ENCODE measurements at places on chromosomes 7 and 10. TPM values are rescaled to one million over a fixed set of nuclear protein-coding genes. Genes with fewer than 3 reads are reported as not detected.

Gene WNT8B
- total RNA-seq: not detected

Gene PIP
- total RNA-seq: not detected

Gene HTR7
- not detected for total RNA-seq

Gene TDRD1
- total RNA-seq: 0.13 TPM

Gene PLXDC2
- total RNA-seq: 0.38 TPM

Gene IGF2BP3
- total RNA-seq: 0.04 TPM

Gene MKRN1
- 67.5 TPM for total RNA-seq

Gene NKX1-2
- total RNA-seq: not detected

GRCh38 chr7:138632826-138633602 is 68.1 kb downstream of the SVOPL start:
- H3K27ac ChIP-seq: no peak overlapping the region
- H3K4me3 ChIP-seq: no peak overlapping the region
- H3K4me1 ChIP-seq: no peaks in the 10 kb centered on the region
- no peak for DNase-seq
- no peaks in the 10 kb centered on the region for H3K36me3 ChIP-seq

DNA sequence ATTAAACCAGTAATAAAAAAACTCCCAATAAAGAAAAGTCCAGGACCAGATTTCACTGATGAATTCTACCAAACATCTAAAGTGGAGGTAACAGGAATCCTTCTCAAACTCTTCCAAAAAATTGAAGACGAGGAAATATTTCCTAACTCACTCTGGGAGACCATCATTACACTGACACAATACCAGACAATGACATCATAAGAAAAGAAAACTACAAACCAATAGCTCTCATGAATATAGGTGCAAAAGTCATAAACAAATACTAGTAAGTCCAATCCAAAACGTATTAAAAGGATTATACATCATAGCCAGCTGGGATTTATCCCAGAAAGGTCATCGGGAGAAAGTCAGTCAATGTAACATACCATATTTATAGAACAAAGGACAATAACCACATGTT is 94.0 kb upstream of the RAB18 start:
- no peak overlapping the region for H3K27ac ChIP-seq
- H3K4me1 ChIP-seq: no peaks in the 10 kb centered on the region
- no peaks in the 10 kb centered on the region for H3K36me3 ChIP-seq
- H3K4me3 ChIP-seq: no peak overlapping the region
- H3K27me3 ChIP-seq: no peaks in the 10 kb centered on the region

- H3K27ac ChIP-seq: peak overlapping the region; percentile 94
- H3K27me3 ChIP-seq: no peaks in the 10 kb centered on the region
These were observed 26.2 kb downstream of the ADK start for GRCh38 chr10:74177140-74177677.

DNA sequence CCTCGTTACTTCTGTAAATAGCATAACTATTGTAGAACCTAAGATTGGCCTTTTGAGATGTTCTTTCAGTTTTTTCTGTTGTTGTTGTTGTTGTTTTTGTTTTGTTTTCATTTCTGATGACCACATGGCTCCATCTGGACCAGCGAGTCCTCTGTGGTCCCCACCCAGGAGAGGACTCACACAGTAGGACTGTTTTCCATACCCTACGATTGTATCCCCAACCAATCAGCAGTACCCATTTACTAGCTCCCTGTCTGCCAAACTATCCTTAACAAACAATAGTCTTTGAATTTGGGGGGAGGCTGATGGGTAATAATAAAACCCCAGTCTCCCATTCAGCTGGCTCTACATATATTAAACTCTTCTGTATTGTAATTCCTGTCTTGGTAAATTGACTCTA is 329.5 kb downstream of the SEMA3D start:
- H3K36me3 ChIP-seq: no peaks in the 10 kb centered on the region
- no peaks in the 10 kb centered on the region for H3K27me3 ChIP-seq
- no peak overlapping the region for H3K4me3 ChIP-seq
- no peak overlapping the region for H3K27ac ChIP-seq

DNA sequence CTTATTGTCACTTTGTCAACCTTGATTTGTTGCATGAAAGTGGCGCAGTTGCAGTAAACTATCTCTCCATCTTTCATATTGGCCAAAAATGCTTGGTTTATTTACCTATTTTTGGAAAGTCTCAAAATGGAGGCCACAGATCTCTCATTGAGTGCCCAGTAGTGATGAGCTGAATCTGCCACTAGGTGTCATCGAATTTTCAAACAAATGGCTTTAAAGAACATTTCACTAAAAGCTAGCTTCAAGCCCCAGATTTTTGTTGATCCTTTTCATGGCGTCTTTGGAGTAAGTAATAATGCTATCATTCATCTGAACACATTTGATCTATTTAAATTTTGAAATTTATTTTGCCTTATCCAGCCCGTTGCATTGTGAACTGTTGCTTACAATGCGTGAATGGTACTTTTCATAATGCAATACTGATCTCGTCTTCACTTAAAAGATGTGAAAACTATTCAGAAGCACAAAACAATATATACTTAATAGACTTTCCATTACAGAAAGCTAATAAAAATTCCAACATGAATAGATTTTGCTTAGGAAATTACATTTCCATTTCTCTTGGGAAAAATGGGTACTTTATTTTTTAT is 236.2 kb downstream of the DNAJB9 start:
- H3K27me3 ChIP-seq: no peaks in the 10 kb centered on the region
- H3K27ac ChIP-seq: no peak overlapping the region
- H3K36me3 ChIP-seq: no peaks in the 10 kb centered on the region
- H3K4me3 ChIP-seq: no peak overlapping the region

GRCh38 chr7:29945259-29945809 is 44.3 kb downstream of the SCRN1 start:
- H3K27ac ChIP-seq: no peak overlapping the region
- H3K36me3 ChIP-seq: no peaks in the 10 kb centered on the region
- no peaks in the 10 kb centered on the region for H3K4me1 ChIP-seq
- no peaks in the 10 kb centered on the region for H3K27me3 ChIP-seq

- H3K4me1 ChIP-seq: no peaks in the 10 kb centered on the region
- H3K4me3 ChIP-seq: no peak overlapping the region
- H3K27ac ChIP-seq: no peak overlapping the region
- DNase-seq: no peak
- H3K27me3 ChIP-seq: no peaks in the 10 kb centered on the region
- H3K36me3 ChIP-seq: no peaks in the 10 kb centered on the region
These were observed 1.9 kb upstream of the FAM170B start for GRCh38 chr10:49135575-49136313.

DNA sequence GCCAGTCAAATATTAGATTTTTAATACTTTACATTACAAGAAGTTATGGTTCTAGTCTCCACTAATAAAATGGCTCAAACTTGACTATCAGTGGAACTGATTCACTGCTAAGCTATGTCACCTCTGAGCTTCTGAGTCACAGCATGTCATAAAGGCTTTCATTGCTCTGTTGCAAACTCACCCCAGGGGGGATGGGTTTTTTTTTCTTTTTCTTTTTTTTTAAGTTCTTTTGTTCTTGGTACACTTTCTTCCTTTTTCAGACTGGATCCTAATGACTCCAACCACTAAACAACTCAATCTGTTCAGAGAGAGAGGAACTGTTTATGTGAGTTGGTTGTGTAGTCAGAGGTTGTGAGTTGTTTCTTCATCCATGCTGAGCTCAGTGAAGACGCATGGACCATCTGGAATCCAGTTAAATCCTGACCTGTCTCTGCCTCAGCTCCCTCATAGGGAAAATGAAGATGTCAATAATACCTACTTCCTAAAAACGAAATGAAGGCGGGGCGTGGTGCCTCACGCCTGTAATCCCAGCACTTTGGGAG is 11.0 kb downstream of the MYOF start:
- H3K4me1 ChIP-seq: no peaks in the 10 kb centered on the region
- no peak for DNase-seq
- no peaks in the 10 kb centered on the region for H3K36me3 ChIP-seq
- H3K27ac ChIP-seq: no peak overlapping the region
- H3K27me3 ChIP-seq: no peaks in the 10 kb centered on the region
- H3K4me3 ChIP-seq: no peak overlapping the region

- H3K36me3 ChIP-seq: no peaks in the 10 kb centered on the region
- no peak overlapping the region for H3K27ac ChIP-seq
- DNase-seq: no peak
- no peak overlapping the region for H3K4me3 ChIP-seq
- H3K4me1 ChIP-seq: peaks cover 8% of the 10 kb centered on the region
These were observed 28.7 kb downstream of the TMEM106B start for GRCh38 chr7:12239806-12240205.

GRCh38 chr10:117546020-117546580 is 3.6 kb downstream of the EMX2 start:
- no peaks in the 10 kb centered on the region for H3K36me3 ChIP-seq
- H3K4me3 ChIP-seq: no peak overlapping the region
- H3K4me1 ChIP-seq: peaks cover 4% of the 10 kb centered on the region
- peaks cover 33% of the 10 kb centered on the region for H3K27me3 ChIP-seq
- no peak for DNase-seq
- H3K27ac ChIP-seq: no peak overlapping the region

- H3K36me3 ChIP-seq: no peaks in the 10 kb centered on the region
- no peak for DNase-seq
- no peak overlapping the region for H3K4me3 ChIP-seq
- H3K27ac ChIP-seq: no peak overlapping the region
- H3K4me1 ChIP-seq: no peaks in the 10 kb centered on the region
- H3K27me3 ChIP-seq: no peaks in the 10 kb centered on the region
These were observed 350.2 kb upstream of the SHH start for GRCh38 chr7:156162451-156162850.
